Activated T-helper 17 cell treated with anti-CD3 and anti-CD28 coated beads, Interleukin-2, amount 50 U/mL, for 72 hours (primary cell): ENCODE measurements at places on chromosomes 1 and 21. TPM values are rescaled to one million over a fixed set of nuclear protein-coding genes. Genes with fewer than 3 reads are reported as not detected.

DNA sequence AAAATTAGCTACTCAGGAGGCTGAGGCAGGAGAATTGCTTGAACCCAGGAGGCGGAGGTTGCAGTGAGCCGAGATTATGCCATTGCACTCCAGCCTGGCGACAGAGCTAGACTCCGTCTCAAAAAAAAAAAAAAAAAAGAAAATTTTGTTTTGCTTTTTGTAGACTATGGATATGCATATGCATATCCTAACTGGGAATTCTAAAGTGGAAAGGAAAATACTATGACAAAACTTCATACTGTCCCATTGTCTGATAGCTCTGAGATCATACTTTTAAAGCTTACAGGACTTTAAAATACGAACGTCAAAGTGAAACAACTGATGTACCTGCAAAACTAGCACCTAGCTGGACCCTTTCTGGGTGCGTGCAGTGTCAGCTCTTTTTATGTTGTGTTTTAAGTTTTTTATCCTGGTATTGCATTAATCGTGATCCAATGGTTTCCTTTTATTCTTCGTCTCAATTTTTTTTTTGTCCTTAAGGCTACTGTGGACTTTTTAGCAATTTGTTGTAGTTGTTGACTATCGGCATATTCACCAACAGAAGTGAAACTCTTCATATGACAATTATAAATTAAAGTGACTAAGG is 19.2 kb downstream of the SPRTN start:
- no peak for ATAC-seq

STUM gene
- not detected for total RNA-seq

COL16A1 gene
- not detected for total RNA-seq

- no peak for ATAC-seq
Observed at GRCh38 chr21:30200000-30200399, 15.9 kb downstream of the CLDN8 start.

GRCh38 chr1:52970149-52970548 is 43.1 kb downstream of the SCP2 start:
- no peak for ATAC-seq

DNA sequence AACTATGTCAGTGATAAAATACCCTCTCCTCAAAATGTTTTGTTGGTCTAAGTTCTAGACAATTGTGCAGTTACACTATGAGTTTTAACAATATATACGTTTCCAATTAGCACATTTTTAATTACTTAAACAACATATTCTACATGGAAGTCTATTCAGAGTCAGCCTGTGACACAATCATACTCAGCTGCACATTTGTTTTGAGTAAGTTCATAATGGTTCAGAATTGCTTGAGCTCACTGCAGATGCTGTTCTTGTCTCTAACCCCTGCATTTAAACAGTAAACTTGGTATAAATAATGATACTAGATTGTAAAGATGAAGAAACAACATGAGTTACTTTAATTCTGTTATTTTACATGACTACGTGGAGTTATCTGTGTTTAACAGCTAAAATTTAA is 30.6 kb downstream of the CDKN2C start:
- no peak for ATAC-seq

- no peak for ATAC-seq
Observed at GRCh38 chr1:175891783-175892309, 148.5 kb upstream of the TNR start.
